Activated T-helper 2 cell treated with anti-CD3 and anti-CD28 coated beads, Interferon-gamma antibody, Interleukin-2, Interleukin-4, amounts not matched to agents 10 μg/mL and 5 μg/mL and 100 μg/mL, durations not matched to agents 14 hours and 24 hours and 36 hours (primary cell): ENCODE measurements at places on chromosomes 6 and 20.

GRCh38 chr6:107398001-107398400, 61.4 kb downstream of the PDSS2 start:
- no peaks in the 10 kb centered on the region for H3K4me1 ChIP-seq
- no peak for DNase-seq
- H3K27ac ChIP-seq = no peak overlapping the region
- peaks cover 53% of the 10 kb centered on the region for H3K36me3 ChIP-seq

DNA sequence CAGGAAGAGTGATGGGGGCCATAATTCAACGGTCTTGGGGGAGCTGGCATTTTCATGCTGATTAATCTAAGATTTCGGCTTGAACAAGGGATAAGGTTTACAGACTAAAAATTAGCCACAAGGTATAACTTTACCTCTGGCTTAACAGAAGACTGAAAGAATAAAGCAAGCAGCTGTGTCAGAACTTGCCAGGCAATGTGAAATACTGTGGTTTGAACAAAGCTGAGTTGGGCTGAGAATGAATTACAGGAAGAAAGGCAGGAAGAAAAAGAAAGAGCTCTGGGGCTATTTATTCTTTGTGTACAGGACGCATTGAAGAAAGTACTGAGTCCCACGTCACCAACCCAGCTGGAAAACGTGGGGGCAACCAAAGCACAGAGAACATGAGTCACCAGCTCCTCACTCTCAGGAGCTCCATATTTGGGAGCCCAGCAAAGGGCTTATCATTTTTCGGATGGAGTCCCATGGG, 121.5 kb upstream of the NEDD9 start:
- DNase-seq = peak; percentile 44
- H3K27me3 ChIP-seq = no peaks in the 10 kb centered on the region
- peak overlapping the region; percentile 94 for H3K27ac ChIP-seq
- peaks cover 69% of the 10 kb centered on the region for H3K4me1 ChIP-seq

- H3K27ac ChIP-seq = no peak overlapping the region
- H3K4me3 ChIP-seq = no peak overlapping the region
- H3K36me3 ChIP-seq = no peaks in the 10 kb centered on the region
- no peak for DNase-seq
Measured at GRCh38 chr6:49001856-49002541, 461.1 kb downstream of the MMUT start.

- no peaks in the 10 kb centered on the region for H3K36me3 ChIP-seq
- H3K27ac ChIP-seq = no peak overlapping the region
- peaks cover 17% of the 10 kb centered on the region for H3K4me1 ChIP-seq
- DNase-seq = no peak
Measured at GRCh38 chr6:110041830-110042229, 63.7 kb downstream of the GPR6 start.

- no peaks in the 10 kb centered on the region for H3K27me3 ChIP-seq
- no peak for DNase-seq
- peaks cover 5% of the 10 kb centered on the region for H3K36me3 ChIP-seq
- no peak overlapping the region for H3K27ac ChIP-seq
Measured at GRCh38 chr6:162140251-162140852, 587.2 kb downstream of the PRKN start.

GRCh38 chr6:3612341-3613041, 139.0 kb downstream of the PXDC1 start:
- no peak for DNase-seq
- no peak overlapping the region for H3K27ac ChIP-seq
- H3K4me1 ChIP-seq = no peaks in the 10 kb centered on the region
- H3K27me3 ChIP-seq = no peaks in the 10 kb centered on the region
- H3K4me3 ChIP-seq = no peak overlapping the region
- no peaks in the 10 kb centered on the region for H3K36me3 ChIP-seq

- H3K27me3 ChIP-seq = peaks cover 1% of the 10 kb centered on the region
- no peak overlapping the region for H3K27ac ChIP-seq
- H3K36me3 ChIP-seq = no peaks in the 10 kb centered on the region
- DNase-seq = no peak
Measured at GRCh38 chr6:3311826-3312225, 53.1 kb downstream of the PSMG4 start.

DNA sequence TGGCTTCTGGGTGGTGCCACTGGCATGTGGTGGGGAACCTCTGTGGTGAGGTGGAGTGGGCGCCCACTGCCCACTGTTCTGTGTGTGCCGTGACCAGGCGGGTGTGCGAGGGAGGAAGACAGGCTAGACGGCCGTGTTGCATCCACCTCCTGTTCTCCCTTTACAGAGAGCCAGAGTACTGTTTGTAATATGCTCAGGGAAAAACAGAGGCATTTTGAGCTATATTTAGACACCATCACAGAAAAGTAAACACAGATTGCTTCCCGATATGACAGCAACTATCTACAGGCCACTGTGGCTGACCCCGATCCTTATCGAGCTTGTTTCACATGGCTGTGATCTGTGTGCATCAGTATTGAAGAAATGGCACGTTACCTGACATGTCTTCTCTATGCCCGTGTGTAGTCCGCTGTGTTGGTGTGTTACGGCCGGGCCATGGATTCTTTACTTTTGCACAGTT, 45.6 kb downstream of the ARID1B start:
- no peaks in the 10 kb centered on the region for H3K36me3 ChIP-seq
- no peak for DNase-seq
- H3K4me1 ChIP-seq = peaks cover 32% of the 10 kb centered on the region

GRCh38 chr6:52536424-52536916, 40.4 kb downstream of the TRAM2 start:
- H3K27ac ChIP-seq = no peak overlapping the region
- H3K36me3 ChIP-seq = peaks cover 5% of the 10 kb centered on the region
- H3K4me1 ChIP-seq = peaks cover 51% of the 10 kb centered on the region
- H3K4me3 ChIP-seq = no peak overlapping the region
- no peak for DNase-seq

- H3K36me3 ChIP-seq = peaks cover 3% of the 10 kb centered on the region
- DNase-seq = no peak
- H3K27ac ChIP-seq = no peak overlapping the region
- peaks cover 14% of the 10 kb centered on the region for H3K4me1 ChIP-seq
- peaks cover 16% of the 10 kb centered on the region for H3K27me3 ChIP-seq
Measured at GRCh38 chr6:142952614-142953013, 7.6 kb upstream of the HIVEP2 start.

DNA sequence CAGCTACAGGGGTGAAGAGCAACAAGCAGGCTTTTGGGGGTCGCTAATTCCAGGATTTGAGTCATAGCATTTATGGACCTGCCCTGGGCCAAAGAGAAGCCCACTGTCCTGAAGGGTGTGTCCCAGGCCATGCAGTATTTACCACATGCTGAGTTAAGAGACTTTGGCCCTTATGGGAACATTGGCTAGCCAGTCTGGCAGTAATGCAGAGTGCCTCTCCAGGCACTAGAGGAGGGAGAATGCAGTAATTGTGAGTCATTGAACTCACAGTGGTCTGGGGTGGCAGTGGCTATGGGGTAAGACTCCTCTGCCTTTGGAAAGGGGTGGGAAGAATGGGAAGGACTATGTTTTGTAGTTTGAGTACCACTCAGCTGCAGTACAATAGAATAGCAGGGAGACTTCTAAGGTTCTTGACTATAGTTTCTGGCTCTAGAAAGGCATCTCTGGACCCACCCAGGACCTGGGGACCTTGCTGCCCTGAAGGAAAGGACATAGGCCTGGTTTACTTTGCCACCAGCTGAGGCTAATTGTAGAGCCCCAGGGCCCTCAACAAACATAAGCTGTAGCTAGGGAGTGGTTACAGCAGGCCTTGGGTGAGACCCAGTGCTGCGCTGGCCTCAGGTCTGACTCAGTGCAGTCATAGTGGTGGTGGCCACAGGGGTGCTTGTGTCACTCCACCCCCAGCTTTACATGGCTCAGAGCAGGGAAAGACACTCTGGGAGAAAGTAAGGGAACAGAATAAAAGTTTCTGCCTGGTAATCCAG, 520.9 kb downstream of the HTR1B start:
- no peak for DNase-seq
- H3K4me3 ChIP-seq = no peak overlapping the region
- H3K4me1 ChIP-seq = no peaks in the 10 kb centered on the region
- H3K36me3 ChIP-seq = no peaks in the 10 kb centered on the region
- H3K27ac ChIP-seq = no peak overlapping the region

- H3K36me3 ChIP-seq = no peaks in the 10 kb centered on the region
- H3K4me3 ChIP-seq = no peak overlapping the region
- no peak for DNase-seq
- no peak overlapping the region for H3K27ac ChIP-seq
- H3K27me3 ChIP-seq = no peaks in the 10 kb centered on the region
Measured at GRCh38 chr6:38566295-38567030, 73.3 kb downstream of the BTBD9 start.

- no peak overlapping the region for H3K27ac ChIP-seq
- H3K27me3 ChIP-seq = no peaks in the 10 kb centered on the region
- H3K4me3 ChIP-seq = no peak overlapping the region
- H3K4me1 ChIP-seq = no peaks in the 10 kb centered on the region
- DNase-seq = no peak
Measured at GRCh38 chr6:169038691-169039090, 215.0 kb downstream of the THBS2 start.

GRCh38 chr6:126199466-126199865, 140.4 kb upstream of the CENPW start:
- peaks cover 2% of the 10 kb centered on the region for H3K4me1 ChIP-seq
- H3K27me3 ChIP-seq = no peaks in the 10 kb centered on the region
- H3K27ac ChIP-seq = no peak overlapping the region
